ENCODE measurements at places on chromosomes 5 and 9.
A peak's percentile ranks its signal among the peaks of the same experiment; 100 is the strongest.

GRCh38 chr5:67426961-67427849, 230.6 kb upstream of the CD180 start:
- DNase-seq, result no peak

DNA sequence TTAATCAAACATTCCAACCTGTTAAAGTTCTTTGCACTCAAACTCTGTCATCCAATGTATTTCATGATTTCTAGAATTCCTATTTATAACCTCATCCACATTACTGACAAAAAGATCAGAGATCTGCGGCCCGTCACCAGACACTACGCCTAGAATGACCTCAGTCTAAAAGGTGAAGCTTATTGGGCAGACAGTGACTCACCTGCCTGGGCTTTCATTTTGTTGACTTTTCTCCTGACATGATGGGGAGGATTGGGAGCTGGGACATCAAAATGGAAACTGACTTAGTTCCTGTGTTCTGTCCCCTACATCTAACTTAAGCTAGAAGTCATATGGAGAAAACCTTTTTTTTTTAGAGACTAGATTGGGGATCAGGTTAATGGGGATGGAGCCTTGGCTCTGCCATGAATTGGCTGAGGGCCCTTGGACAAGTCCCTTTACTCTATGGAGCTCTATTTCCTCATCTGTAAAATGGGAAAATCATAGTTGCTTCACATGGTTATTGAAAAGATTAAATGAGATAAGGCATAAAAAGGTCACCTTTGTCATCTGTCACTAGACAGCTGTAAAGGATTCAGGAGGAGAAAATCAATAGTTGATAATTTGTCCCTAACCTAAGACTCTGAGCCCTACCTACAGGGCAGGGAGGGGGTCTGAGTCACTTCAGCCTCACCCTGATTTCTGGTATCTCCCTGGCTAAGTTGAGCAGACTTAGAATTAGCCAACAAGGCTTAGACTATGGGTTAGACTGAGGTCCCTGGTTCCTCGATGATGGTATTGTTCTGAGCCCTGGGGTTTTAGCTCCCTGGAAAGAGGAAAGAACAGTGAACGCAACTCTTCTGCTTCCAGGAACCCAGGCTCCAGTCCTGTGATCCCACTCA, 224.8 kb upstream of the TBC1D2 start:
- DNase-seq, result no peak

GRCh38 chr5:123455640-123456039, 32.4 kb upstream of the CEP120 start:
- DNase-seq, result no peak

DNA sequence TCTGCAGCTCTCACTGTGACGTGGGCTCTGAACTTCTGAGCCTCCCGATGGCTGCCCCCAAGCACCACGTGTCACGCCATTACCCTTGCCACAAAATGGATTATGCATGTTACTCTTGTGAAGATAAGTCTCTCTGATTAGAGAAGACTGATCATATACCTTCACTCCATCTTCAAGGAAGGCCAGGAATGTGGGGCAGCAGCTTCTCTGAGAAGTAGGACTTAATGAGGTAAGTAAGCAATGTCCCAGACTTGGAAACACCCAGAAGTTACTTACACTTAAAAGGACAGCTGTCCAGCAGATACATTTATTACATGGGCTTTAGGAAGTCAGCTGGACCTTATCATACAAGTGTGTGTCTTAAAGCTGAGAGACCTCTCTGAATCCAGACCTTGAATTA, 155.0 kb downstream of the FGF1 start:
- no peak for DNase-seq

- no peak for DNase-seq
Measured at GRCh38 chr5:75235711-75236110, 967 bp downstream of the ANKRD31 start.

DNA sequence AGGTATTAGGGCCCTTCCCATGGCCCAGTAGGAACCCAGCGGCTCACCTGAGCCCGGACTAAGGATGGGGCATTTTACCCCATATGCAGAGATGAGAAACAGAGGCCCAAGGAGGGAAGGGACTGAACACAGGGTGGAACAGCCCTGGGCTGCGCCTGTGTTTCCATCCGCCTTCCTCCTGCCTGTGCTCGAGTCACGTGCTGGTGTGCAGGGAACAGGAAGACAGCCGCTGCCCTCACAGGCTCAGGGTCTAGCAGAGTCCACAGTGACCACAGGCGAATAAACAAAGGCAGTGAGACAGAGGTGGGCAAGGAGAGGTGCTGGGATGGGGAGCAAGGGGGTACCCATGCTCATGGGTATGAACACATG, 129.4 kb downstream of the C9orf50 start:
- no peak for DNase-seq

- no peak for DNase-seq
Measured at GRCh38 chr5:157290156-157290980, 24.4 kb downstream of the CYFIP2 start.

DNA sequence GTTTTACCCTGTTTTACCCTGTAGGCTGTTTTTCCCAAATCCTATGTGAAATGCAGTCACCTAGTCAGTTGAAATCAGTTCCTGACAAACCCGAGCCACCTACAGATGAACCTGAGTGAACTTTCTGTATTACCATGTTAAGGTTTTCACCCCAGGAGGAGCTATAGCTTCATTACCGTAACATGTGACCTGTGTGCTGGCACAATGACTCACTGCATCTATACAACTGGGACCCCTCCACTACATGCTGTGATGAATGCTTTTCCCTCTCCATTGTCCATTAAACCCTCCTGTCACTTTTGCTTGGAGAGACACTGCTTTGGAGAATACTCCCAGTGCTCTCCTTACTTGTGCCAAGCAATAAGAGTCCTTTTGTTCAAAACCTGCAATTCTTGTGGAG, 1974.8 kb downstream of the EFNA5 start:
- no peak for DNase-seq

- no peak for DNase-seq
Measured at GRCh38 chr9:108755979-108756378, 99.8 kb downstream of the ACTL7B start.

DNA sequence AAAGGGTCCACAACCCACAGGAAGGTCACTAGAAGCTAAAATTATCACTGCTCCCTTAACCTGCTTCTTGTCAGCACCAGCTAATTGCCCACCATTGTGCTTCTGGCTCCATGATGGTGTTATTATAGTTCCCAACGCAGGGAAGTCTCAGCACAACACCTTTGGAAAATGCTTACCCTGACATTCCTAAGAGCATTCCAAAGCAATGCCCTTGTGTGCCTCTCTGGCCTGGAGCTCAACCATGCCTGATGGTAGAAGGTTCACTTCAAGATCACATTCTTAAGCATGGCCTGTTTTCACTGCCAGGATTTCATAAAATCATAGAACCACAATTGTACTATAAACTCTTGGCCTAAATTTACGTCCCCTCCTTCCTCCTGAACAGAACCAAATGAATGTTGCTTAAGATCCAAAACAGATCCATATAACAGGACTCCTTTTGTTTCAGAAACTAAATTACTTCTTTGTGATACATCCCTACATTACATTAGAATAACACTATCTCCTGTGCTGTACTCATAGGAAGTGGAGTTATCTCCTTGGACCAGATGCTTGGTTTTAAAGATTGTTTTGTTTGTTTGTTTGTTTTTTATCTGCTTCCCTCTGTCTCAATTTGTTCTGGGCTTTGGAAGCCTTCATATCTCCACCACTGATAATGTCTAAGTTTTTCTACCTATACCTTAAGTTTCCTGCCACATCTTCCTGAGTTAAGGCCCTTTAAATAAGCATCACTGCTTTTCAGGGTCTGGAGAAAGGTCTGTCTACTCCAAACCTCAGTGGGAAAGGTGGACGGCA, 32.1 kb downstream of the ARL15 start:
- DNase-seq, result no peak

DNA sequence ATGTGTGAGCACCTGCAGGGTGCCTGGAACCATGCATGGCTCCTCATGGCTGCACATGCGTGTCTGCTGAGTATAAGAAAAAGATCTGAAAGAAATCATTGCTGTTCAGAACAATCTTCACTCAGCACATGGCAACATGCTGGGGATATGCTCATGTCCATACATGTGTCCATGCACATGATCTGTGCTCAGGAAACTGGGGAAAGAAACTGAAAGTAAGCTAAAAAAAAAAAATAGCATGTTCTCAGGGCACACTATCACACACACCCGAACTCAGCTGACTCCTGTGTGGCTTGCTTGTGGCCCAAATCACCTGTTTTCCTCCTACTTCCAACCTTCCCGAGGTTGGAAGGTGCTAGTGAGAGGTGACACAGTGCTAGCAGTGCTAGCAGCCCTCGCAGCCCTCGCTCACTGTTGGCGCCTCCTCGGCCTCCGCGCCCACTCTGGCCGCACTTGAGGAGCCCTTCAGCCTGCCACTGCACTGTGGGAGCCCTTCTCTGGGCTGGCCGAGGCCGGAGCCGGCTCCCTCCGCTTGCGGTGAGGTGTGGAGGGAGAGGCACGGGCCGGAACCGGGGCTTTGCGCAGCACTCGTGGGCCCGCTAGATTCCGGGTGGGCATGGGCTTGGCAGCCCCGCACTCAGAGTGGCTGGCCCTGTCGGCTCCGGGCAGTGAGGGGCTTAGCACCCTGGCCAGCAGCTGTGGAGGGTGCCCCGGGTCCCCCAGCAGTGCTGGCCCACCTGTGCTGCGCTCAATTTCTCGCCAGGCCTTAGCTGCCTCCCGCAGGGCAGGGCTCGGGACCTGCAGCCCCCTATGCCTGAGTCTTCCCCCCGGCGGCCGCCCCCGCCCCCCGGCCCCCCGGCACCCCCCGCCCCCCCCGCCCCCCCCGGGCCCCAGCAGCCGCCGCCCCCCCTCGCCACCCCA, 76.0 kb downstream of the GADD45G start:
- DNase-seq, result no peak

- DNase-seq, result no peak
Measured at GRCh38 chr9:91727316-91727861, 222.6 kb downstream of the ROR2 start.

DNA sequence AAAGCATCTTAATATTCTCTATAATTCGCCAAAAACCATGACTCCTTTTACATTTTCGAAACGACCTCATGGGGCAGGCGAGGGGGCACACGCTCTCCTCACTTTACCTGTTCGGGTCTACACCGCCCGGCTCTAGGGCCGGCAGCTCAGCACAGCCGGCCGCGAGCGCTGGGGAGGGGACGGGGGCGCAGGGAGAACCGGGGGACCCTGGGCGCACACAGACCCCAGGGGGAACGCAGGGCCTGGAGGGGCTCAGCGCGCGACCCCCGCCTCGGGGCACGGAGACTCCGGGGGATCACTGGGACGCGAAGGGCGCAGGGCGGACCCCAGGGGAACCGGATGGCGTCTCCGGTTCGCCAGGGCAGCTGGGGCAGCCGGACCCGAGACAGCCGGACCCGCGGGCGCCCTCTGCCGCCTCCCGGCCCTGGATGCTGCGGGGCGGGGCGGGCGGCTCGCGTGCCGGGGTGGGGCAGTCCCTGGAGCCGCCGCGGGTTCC, at the start of gene AHRR:
AHRR (plus strand) TSS at position 485 of the 496 bp plus-strand sequence. CDS start 22,189 bp downstream, outside the sequence.
- no peak for DNase-seq

- peak; percentile 68 for DNase-seq
Measured at GRCh38 chr9:97983589-97984187, 547 bp downstream of the ANP32B start.

- no peak for DNase-seq
Measured at GRCh38 chr9:95025213-95026147, 292.0 kb downstream of the FANCC start.

GRCh38 chr5:114056185-114056538, 305.7 kb upstream of the KCNN2 start:
- no peak for DNase-seq

DNA sequence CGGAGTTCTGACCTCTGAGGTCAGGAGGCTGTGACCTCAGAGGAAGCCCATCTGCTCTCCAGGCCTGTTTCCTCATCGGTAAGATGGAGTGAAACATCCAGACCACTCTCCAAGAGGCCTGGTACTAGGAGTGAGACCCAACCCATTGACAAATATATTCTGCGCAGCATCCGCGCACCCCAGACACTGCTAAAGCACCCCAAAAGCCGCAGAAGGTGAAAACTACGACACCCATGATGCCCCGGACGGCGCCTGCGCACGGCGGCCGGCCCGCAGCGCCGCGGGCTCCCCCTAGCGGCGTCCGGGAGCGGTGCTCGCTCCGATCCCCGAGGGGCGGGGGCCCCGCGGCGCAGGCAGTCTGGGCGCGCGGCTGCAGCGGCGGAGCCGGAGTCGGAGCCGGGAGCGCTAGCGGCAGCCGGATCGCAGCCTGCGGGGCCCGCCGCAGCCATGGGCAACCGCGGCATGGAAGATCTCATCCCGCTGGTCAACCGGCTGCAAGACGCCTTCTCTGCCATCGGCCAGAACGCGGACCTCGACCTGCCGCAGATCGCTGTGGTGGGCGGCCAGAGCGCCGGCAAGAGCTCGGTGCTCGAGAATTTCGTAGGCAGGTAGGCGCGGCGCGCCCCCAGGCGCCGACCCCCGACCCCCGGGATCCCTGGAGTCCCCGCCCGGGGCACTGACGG, at the start of gene DNM1:
DNM1 (plus strand) TSS at position 356 of the 683 bp plus-strand sequence; CDS start at position 448, 92 bp downstream.
- peak; percentile 81 for DNase-seq

GRCh38 chr9:88875400-88876120, 115.7 kb upstream of the S1PR3 start:
- DNase-seq, result no peak

DNA sequence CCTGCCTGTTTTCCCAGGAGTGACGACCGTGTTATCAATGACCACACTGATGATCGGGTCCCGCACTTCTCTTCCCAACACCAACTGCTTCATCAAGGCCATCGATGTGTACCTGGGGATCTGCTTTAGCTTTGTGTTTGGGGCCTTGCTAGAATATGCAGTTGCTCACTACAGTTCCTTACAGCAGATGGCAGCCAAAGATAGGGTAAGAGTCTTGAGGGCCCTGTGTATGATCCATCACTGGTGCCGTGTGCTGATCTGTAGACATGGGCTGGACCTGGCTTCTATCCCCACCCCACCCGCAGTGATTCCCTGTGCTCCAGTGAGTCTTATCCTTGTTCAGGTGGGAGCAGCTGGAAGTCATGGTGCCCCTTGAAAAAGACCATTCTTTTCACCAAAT, 26.0 kb downstream of the GABRP start:
- no peak for DNase-seq

GRCh38 chr5:1909346-1909985, 26.7 kb upstream of the IRX4 start:
- no peak for DNase-seq

DNA sequence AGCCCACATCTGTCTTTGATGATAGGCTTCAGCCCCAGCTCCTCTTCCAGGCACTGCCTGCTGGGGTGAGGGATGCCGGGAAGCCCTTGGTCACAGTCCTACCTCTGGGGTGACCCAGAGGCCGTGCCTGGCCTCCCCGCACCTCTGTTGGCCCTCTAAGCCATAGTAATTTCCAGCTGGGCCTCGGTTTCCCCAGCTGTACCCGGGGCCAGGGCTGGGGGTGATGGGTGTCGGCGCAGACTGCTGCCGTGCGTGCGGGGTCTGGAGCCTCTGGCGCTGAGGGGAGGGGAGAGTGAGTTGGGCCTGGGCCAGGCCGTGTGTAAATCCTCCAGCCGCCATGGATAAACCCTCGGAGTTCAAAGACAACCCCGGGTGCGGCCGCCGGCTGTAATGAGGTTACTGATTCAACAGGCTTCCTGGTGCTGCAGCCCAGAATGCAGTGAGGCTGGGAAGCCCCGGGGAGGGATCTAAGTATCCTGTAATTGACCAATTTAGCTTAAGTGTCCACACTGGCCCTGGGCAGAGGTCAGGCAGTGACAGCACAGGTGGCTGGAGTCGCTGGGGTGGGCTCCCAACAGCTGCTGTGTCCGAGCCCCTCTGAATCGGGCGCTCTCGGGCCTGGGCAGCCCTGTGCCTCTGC, 7.1 kb downstream of the RXRA start:
- no peak for DNase-seq

Measured in naive thymus-derived CD4-positive, alpha-beta T cell (primary cell).